ENCODE measurements at places on chromosomes 3 and 15. TPM values are rescaled to one million over a fixed set of nuclear protein-coding genes. Genes with fewer than 3 reads are reported as not detected.
A peak's percentile ranks its signal among the peaks of the same experiment; 100 is the strongest.

CLSTN2 gene
- 0.59 TPM for total RNA-seq

CYP11A1 gene
- not detected for total RNA-seq

PLA1A gene
- total RNA-seq = 0.20 TPM

- peak; percentile 41 for DNase-seq
Observed at GRCh38 chr15:64875641-64876223, 34.0 kb downstream of the PLEKHO2 start.

- DNase-seq = peak; percentile 4
Observed at GRCh38 chr3:127374086-127375010, 86.5 kb upstream of the PRR20G start.

- no peak for DNase-seq
Observed at GRCh38 chr3:190352861-190353457, 30.7 kb upstream of the CLDN1 start.

GRCh38 chr3:177657243-177657642 lies 460.0 kb upstream of the TBL1XR1 start:
- no peak for DNase-seq

DNA sequence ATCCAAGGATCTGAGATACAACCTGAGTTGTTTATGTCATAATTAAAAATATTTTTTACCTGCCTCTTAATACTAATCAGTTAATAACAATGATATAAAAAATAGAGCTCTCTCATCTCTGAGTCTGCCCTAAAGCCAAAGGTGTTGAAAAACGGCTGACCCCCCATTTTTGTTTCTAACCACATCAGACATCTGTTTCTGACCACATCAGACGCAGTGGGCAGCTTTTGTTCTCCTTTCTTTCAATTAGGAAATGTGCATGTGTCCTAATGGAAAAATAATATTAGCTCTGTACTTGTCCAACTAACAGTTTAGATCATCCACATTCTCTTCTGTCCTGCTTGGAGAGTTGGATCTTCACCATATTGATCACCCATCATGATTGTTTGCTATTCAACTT lies 144.6 kb downstream of the SHOX2 start:
- no peak for DNase-seq

DNA sequence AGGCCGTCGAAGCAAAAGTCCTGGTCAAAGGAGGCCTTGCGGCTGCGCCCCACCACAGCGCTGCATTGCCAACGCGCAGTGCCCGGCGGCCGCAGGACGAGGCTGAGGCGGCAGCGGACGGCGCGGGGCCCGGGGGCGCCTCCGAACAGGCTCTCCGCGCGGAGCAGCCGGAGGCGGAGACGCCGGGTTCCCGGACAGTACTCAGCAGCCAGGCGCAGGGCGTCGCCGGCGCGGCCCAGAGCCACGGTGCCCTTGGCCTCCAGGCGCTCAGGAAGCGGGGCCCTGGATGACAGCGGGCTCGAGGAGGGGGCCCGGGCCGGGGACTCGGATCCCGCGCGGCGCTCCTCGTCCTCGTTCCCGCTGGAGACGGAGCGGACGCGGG lies 1.1 kb downstream of the C2CD4B start:
- no peak for DNase-seq

DNA sequence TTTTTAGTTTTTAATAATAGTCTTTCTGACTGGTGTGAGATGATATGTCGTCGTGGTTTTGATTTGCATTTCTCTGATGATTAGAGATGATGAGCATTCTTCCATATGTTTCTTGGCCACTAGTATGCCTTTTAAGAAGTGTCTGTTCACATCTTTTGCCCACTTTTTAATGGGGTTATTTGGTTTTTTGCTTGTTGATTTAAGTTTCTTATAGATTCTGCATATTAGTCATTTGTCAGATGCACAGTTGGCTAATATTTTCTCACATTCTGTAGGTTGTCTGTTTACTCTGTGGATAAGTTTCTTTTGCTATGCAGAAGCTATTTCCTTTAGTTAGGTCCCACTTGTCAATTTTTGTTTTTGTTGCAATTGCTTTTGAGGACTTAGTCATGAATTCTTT lies 185.4 kb downstream of the SUCNR1 start:
- no peak for DNase-seq

DNA sequence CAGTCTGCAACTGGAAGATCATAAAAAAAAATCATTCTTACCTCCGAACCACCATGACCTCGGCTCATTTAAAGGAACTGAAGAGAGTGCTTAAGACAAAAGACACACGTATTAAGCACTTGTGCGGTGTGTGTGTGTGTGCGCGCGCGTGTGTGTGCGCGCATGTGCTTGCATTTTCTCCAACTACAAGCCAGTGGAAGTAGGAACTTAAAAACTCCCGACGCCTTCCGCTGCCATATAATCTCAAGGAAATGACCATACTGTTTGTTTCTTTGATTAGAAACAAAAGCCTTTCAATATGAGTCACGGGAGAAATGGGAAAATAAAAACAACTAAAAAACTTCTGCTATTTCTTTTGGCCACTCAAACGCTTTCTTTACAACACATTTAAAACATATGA lies 32.4 kb downstream of the FRMD4B start:
- DNase-seq = peak; percentile 31

DNA sequence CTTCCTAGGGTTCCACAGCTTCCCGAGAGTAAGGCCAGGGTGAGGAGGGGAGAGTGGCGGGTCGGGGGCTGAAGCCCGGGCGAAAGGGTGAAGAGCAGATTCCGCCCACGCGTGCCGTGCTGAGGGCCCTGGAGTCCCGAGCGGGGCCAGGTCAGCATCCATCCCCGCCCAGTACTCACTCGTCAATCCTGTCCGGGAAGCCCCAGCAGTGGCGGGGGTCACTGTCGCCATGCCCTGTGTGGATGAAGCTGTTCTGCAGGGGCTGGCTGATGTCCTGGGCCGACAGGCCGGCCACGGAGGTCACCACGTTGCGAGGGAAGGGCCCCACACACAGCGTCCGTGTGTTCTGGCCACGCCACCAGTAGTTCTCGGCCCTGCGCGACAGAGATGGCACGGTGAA lies 36.3 kb downstream of the TNK2 start:
- no peak for DNase-seq

Data from RPMI7951 (cell line).